Uterus (tissue), 4 donors: ENCODE measurements at places on chromosomes 7 and 10. TPM values are rescaled to one million over a fixed set of nuclear protein-coding genes. Genes with fewer than 3 reads are reported as not detected.

Gene TMEM225B
- total RNA-seq, result 0.77 TPM

Gene PHKG1
- not detected for total RNA-seq

Gene PIK3CG
- 4.6 TPM for total RNA-seq

Gene SAMD9
- 26.5 TPM for total RNA-seq

Gene GPRIN2
- total RNA-seq, result not detected

Gene FAM131B
- total RNA-seq, result 1.2 TPM

DNA sequence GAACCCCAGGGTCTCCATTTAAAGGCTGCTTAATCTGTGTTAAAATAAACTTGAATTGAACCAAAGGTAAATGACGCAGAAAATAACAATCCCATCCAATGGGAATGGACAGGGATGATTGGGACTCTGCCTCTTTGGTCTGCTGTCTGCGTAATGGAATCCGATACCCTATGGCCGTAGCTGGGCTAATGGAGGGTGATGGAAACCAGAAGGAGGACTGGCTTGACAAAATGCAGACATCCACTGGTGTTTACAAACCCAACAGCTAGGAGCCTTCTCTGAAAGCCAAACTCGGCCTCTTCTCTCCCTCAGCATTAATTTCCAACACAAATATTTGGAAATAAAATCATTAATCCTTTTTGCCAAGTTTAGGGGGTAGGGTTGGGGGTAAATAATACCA is 162.2 kb upstream of the CHST15 start:
- H3K4me1 ChIP-seq, result no peaks in the 10 kb centered on the region
- no peak for DNase-seq
- no peak overlapping the region for H3K27ac ChIP-seq
- H3K36me3 ChIP-seq, result no peaks in the 10 kb centered on the region
- H3K27me3 ChIP-seq, result no peaks in the 10 kb centered on the region

DNA sequence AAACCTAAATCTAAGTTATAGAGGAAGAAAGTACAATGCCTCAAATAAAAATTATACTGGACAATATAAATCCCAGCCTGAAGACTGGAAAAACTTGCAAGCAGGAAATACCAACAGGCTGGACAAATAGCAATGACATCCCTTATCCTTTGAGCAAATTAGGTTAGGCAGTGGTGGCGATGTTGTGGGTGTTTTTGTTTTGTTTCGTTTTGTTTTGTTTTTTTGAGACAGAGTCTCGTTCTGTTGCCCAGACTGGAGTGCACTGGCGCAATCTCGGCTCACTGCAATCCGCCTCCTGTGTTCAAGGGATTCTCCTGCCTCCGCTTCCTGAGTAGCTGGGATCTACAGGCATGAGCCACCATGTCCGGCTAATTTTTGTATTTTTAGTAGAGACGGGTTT is 57.3 kb upstream of the TES start:
- H3K36me3 ChIP-seq, result no peaks in the 10 kb centered on the region
- no peak overlapping the region for H3K27ac ChIP-seq
- H3K4me1 ChIP-seq, result no peaks in the 10 kb centered on the region
- DNase-seq, result no peak
- H3K27me3 ChIP-seq, result no peaks in the 10 kb centered on the region

DNA sequence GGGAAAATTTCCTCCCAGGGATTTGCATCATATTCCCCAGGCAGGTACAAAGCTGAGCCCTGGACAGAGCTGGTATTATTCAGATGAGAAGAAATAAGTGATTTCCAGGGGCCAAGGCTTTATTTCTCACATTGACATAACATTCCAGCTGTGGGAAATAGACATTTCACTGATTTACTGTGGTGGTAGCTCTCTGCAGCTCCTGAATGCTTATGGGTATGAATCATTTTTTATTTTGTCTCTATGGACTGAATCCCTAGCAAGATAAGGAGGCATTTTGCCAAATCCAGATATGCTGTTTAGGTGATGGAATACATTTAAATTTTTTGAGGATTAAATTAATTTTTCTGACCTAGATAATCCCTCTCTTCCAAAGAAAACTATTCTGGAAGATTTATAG is 97.9 kb downstream of the MTPN start:
- H3K36me3 ChIP-seq, result no peaks in the 10 kb centered on the region
- no peaks in the 10 kb centered on the region for H3K4me1 ChIP-seq
- H3K27ac ChIP-seq, result no peak overlapping the region
- DNase-seq, result no peak

- H3K36me3 ChIP-seq, result no peaks in the 10 kb centered on the region
- no peaks in the 10 kb centered on the region for H3K27me3 ChIP-seq
- no peak for DNase-seq
- H3K4me1 ChIP-seq, result no peaks in the 10 kb centered on the region
- H3K27ac ChIP-seq, result no peak overlapping the region
- H3K4me3 ChIP-seq, result no peak overlapping the region
These were observed 16.0 kb upstream of the TMEM168 start for GRCh38 chr7:112806156-112806555.

GRCh38 chr10:65675236-65675635 is 1250.6 kb upstream of the LRRTM3 start:
- H3K4me3 ChIP-seq, result no peak overlapping the region
- no peak overlapping the region for H3K27ac ChIP-seq
- H3K4me1 ChIP-seq, result no peaks in the 10 kb centered on the region
- no peaks in the 10 kb centered on the region for H3K27me3 ChIP-seq
- no peaks in the 10 kb centered on the region for H3K36me3 ChIP-seq

DNA sequence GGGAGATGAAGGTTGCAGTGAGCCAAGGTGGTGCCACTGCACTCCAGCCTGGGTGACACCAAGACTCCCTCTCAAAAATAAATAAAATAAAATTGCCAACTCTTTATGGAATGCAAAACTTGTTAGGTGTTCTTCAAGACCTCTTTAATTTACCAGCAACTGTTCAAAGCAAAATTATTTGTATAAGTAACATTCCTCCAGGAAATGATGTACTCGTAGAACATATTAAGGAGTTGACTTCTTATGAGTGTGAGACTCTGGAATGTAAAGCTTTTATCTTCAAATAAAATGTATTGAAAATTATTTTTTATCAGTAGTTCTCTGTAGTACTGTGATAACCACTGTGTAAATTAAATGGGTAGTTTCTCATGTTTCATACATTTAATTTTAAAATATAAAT is 94.4 kb downstream of the CYP51A1 start:
- no peak overlapping the region for H3K4me3 ChIP-seq
- H3K27ac ChIP-seq, result no peak overlapping the region
- H3K27me3 ChIP-seq, result no peaks in the 10 kb centered on the region
- H3K36me3 ChIP-seq, result no peaks in the 10 kb centered on the region
- no peak for DNase-seq

GRCh38 chr7:16129431-16130110 is 291.8 kb downstream of the CRPPA start:
- H3K27me3 ChIP-seq, result no peaks in the 10 kb centered on the region
- H3K4me1 ChIP-seq, result no peaks in the 10 kb centered on the region
- H3K4me3 ChIP-seq, result no peak overlapping the region
- no peaks in the 10 kb centered on the region for H3K36me3 ChIP-seq
- DNase-seq, result no peak

- H3K4me3 ChIP-seq, result no peak overlapping the region
- H3K27ac ChIP-seq, result peak overlapping the region; percentile 46
- no peaks in the 10 kb centered on the region for H3K27me3 ChIP-seq
- H3K36me3 ChIP-seq, result no peaks in the 10 kb centered on the region
- H3K4me1 ChIP-seq, result no peaks in the 10 kb centered on the region
These were observed 6.1 kb upstream of the TCAF1 start for GRCh38 chr7:143908120-143908519.

- no peaks in the 10 kb centered on the region for H3K36me3 ChIP-seq
- H3K27me3 ChIP-seq, result no peaks in the 10 kb centered on the region
- DNase-seq, result no peak
- no peak overlapping the region for H3K27ac ChIP-seq
- H3K4me3 ChIP-seq, result no peak overlapping the region
These were observed 21.9 kb upstream of the VSIR start for GRCh38 chr10:71795248-71795647.

DNA sequence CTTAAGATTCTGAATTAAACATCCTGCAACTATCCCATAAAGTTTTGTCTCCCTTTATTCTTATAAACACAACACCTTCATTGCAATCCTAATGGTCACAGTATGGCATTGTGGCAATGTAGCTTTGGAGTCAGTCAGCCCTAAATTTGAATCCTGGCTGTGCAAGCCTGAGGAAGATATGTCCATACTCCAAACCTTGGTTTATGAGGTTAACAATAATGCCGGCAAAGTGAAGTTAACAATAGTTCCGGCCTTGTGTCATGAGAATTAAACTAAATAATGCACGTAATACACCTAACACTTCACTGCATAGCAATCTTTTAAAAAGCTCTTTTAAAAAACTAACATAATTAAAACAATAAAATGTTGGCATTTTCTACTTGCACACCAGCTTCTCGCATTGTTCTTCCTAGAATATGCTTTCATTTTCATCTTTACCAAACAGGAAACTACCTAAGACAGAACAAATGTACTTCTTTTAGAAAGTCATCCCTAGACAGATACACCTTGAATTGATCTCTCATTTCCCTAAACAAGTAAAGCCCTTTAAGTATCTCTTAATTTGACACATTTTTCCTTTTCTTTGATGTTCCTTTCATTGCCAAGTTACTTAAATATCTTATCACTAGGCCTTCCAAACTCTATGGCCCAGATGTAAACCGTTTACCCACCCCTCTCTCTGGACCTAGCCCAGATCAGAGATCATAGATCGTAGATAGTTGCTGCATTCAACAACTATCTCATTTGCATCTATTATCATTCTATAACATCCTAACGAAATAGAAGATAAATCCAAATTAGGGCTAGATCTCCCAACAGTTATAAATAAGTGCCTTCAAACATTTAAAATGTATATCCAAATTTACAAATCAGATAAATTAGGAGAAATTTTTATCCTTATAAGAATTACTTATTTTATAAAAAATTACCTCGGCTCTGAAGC is 66.7 kb downstream of the CREB3L2 start:
- no peaks in the 10 kb centered on the region for H3K27me3 ChIP-seq
- peak overlapping the region; percentile 76 for H3K27ac ChIP-seq
- DNase-seq, result no peak
- no peaks in the 10 kb centered on the region for H3K36me3 ChIP-seq

GRCh38 chr10:14507781-14508180 is 177.1 kb upstream of the FRMD4A start:
- H3K4me3 ChIP-seq, result no peak overlapping the region
- no peaks in the 10 kb centered on the region for H3K4me1 ChIP-seq
- no peak overlapping the region for H3K27ac ChIP-seq
- H3K36me3 ChIP-seq, result no peaks in the 10 kb centered on the region

- H3K4me1 ChIP-seq, result peaks cover 6% of the 10 kb centered on the region
- H3K27me3 ChIP-seq, result no peaks in the 10 kb centered on the region
- DNase-seq, result no peak
These were observed 242.8 kb downstream of the GLI3 start for GRCh38 chr7:41994036-41994745.

- no peaks in the 10 kb centered on the region for H3K36me3 ChIP-seq
- no peaks in the 10 kb centered on the region for H3K27me3 ChIP-seq
- H3K4me1 ChIP-seq, result no peaks in the 10 kb centered on the region
These were observed 83.9 kb downstream of the FGFR2 start for GRCh38 chr10:121514141-121514865.
